Fibroblast of mammary gland (primary cell): ENCODE measurements at places on chromosomes 13 and 19.
A peak's percentile ranks its signal among the peaks of the same experiment; 100 is the strongest.

DNA sequence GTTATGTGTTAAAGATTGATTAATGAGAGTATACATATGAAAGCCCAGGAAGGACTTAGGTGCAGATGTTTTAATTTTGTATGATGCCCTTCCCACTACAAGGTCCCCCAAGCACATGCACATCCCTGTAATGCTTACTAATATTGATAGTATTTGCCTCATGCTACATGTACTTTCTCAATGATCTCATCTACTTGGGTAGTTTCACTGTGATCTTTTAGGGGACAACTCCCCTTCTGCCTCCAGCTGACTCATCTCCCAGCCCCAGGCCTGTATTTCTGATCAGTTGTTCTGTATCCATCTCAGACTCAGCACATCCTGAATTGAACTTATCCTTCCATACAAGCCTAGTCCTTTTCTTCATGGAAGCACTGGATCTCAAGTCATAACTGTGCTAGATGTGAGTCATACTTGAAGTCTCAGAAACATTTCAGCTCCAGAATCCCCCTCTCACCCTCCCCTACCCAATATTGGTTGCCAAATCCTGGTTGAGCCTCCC lies 49.4 kb upstream of the INTS6 start:
- DNase-seq, result peak; percentile 74

DNA sequence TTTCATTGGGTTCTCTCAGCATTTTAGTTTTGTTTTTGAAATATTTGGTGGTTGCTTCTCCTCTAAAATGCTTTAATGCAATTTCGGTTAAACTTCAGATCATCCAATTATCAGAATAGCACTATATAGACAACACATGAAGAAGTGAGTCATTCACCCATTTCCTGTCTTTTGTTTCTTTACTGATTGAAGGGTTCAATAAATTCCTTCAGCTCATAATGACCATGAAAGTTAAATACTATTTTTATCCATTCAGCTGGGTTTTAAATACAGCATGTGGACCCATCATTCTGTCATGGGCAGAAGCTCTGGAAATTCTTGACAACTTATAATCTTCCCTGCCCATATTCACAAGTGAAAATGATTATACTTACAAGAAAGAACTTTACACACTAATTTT lies 187.2 kb downstream of the ITGBL1 start:
- no peak for DNase-seq

GRCh38 chr13:112877539-112877938 lies 91.5 kb upstream of the MCF2L start:
- no peak for DNase-seq

DNA sequence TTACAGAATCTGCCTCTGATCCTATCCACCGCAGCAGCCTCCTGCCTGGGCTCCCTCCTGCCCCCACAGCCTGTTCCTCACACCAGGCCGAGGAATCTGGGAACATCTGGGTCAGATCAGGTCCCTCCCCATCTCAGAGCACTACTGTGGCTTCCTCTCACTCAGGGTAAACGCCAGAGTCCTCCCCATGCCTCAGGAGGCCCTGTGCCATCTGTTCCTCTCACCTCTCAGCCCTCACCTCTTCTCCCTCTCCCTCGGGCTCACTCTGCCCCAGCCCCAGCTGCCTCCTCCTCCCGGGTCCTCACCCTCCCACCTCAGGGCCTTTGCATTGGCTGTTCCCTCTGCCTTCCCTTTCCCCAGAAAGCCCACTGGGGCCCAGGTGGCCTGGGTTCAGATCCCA lies 18.2 kb downstream of the FCGBP start:
- DNase-seq, result no peak

- DNase-seq, result no peak
Observed at GRCh38 chr13:112132142-112132541, 65.2 kb downstream of the SOX1 start.

DNA sequence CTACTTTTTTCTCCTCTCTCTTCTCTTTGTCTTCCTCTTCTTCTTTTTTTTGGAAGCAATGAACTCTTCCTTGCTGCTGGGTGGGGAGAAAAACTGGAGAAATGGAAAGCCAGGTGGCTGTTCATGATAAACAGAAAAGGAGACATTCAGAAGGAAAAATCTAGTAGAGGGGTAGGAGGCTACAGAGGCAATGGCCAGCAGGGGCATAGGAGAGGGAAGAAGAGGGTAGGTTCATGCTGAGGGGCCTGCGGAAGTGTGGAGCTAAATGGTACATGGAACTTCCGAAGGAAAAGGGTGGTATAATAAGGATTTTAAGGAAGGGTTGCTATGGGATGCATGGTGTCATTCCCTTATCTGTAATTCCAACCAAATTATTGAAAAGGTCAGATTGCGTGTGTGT lies 17.5 kb upstream of the HS6ST3 start:
- DNase-seq, result no peak

GRCh38 chr19:7483720-7484201 lies 5.1 kb downstream of the PEX11G start:
- no peak for DNase-seq

DNA sequence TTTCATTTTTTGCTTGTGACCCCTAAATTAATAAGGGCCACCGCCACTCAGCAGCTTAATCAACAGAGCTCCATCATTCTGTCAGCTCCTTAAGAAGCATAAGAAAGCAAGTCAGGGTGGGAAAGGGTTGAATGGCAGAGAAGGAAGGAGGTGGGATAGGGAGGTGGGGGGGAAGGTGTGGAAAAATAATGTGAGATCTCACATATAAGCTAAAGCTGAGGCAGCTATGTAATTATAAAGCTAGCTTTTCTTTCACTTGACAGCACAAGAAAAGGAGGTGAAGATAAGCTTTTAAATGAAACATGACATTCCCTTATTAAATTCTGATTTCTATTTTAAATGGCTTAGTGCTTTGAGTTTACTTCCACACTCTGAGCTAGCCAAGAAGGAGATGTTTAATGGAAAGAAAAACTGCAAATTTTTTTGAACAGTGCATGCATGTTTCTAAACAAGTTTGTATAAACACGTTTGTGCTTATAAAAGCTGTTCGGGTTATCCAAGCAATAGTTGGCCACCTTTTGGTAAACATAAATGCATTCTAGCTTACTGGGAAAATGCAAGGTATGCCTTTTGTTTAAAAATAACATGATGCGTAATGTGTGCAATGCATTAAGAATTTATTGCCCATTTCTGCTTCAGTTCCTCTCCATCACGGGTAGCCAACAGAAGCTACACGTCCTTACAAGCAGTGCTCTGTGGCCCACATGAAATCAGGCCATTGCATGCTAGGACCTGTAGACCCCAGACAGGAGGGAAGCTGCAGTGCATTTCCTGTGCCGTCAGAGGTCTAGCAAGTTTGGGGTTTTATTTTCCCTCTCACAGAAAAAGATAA lies 96.2 kb downstream of the LHFPL6 start:
- no peak for DNase-seq

- peak; percentile 73 for DNase-seq
Observed at GRCh38 chr13:113941571-113942191, 32.2 kb downstream of the C13orf46 start.

DNA sequence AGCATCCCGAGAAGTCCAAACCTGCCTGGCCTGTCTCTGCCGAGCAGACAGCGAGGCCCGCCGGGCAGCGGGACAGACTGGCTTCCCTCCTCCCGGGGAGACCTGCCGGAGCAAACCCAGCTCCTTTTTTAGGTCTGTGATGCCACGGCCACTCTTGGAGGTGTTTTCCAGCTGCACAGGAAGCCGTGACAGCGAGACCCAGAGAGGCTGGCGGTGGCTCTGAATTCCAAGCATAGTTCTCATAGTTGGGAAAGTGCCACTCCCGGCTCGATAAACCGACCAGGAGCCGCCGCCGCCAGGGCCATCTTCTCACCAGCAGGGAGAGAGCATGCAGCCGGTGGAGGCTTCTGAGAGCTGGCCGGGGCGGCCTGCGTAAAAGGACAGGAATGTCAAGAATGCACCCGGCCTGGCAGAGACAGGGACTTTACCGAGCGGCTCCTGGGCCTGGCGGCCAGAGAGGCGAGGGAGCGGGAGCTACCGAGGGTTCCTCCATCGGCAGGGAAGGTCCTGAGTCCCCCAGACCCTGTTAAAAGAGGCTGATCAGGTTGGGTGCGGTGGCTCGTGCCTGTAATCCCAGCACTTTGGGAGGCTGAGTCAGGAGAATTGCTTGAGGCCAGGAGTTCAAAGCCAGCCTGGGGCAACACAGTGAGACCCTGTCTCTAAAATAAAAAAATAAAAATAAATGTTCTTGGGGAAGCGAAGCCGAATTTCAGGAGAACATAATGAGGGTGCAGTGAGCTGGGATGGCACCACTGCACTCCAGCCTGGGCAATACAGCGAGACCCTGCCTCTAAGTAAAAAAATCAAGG lies 64.9 kb downstream of the GADD45B start:
- peak; percentile 91 for DNase-seq

DNA sequence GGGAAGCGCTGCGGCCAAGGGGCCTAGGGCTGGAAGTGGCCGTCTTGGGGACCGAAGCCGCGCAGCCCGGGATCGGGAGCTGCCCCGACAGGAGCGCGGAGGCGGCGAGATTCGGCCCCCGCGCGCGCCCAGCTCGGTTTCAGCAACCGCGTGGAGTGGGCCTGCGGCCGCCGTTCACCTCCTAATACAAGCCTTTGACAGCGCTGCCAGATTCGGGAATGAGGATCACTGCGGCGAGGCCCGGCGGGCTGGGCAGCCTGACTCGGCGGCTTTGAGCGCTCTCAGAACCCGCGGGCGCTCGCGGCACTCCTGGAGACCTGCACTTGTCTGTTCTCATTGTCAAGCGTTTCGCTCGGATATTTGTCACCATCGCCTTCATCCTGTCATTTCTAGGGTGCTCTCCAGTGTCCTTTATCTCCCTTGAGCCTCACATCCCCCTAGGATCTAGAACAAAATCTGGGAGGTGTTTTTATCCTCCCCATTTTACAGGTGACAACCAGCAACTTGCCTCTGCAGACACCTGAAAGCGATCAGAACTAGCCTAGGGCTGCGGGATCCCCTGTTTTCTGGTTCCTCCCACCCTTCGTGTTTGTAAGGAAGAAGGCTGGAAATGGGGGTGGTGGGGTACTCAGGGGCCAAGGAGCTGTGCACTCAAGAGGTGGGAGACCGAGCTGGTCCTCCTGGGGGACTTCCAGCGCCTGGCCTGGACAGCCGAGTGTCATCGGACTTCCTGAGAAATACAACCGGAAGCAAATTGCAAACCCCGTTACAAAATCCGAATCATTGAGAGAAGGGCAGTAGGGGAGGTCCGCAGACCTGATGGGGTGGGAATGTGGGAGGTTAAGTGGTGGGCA lies 1.5 kb upstream of the CDX2 start:
- no peak for DNase-seq

DNA sequence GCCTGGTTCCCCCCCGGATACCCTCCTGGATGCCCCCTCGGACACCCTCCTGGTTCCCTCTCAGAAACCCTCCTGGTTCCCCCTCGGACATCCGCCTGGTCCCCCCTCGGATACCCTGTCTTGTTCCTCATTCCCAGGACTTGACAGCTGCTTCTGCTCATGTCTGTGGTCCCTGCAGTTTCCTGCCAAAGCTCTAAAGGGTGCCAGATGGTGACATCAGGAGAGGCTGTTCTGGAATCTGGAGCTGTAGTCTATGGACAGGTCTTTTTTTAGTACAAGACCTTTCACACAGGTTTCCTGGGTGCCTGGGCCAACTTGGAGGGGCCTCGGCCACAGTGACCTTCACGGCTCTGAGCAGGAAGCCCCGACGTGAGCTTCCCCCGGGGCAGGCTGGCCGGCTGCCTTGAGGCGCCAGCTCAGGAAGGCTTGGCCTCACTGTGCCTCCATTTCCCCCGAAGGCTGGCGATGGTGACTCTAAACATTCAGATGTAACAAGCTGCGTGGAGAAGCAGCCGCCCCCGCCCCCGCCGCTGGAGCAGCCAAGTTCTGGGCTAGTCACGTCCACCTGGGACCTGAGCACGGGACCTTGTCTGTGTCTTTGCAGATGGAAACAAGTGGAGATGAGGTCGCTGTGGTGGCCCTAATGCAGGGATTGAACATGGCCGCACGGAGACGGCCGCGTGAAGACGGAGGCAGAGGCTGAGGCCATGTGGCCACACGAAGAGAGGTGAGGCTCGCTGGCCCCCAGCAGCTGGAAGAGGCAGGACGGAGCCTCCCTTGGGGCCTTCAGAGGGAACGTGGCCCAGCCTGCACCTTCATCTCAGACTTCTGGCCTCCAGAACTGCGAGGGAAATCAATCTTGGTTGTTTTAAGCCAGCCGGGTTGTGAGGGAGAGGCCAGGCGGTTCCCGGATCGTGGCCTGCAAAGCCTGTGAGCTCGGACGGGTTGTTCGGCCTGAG lies 12.7 kb downstream of the SGTA start:
- peak; percentile 62 for DNase-seq

DNA sequence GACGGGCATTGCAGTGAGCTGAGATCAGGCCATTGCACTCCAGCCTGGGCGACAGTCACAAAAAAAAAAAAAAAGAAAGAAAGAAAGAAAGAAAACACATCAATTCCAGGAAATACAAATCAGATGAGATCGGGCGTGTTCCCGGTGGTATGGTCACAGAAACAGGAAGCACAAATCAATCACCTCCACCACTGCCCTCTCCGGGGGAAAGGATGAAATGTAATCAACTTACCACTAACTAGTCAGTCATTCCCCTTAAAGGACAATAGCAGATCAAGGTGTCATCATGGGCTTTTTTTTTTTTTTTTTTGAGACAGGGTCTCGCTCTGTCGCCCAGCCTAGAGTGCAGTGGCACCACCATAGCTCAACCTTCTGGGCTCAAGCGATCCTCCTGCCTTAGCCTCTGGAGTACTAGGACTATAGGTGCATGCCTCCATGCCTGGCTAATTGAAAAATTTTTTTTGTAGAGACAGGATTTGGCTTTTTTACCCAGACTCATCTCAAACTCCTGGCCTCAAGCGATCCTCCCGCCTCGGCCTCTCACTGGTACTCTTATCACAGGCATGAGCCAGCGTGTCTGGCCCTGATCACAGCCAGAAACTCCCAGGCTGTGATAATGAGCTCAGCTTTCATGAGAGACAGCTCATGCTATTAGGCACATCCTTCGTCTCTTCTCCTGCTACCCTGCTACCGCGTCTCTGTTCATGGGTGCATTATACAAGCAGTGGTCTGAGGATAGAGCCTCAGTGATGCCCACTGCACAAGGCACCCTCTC lies 6.8 kb upstream of the DPRX start:
- no peak for DNase-seq

GRCh38 chr13:113417836-113418721 lies 35.2 kb downstream of the ADPRHL1 start:
- no peak for DNase-seq

- no peak for DNase-seq
Observed at GRCh38 chr13:47723898-47724297, 277.2 kb downstream of the SUCLA2 start.

- no peak for DNase-seq
Observed at GRCh38 chr13:74098077-74098476, 36.1 kb downstream of the KLF12 start.

- DNase-seq, result no peak
Observed at GRCh38 chr13:47843005-47843404, 158.1 kb downstream of the SUCLA2 start.
